Stimulated activated CD8-positive, alpha-beta memory T cell treated with anti-CD3 and anti-CD28 coated beads, Interleukin-7, amount 100 ng/mL, for 1 hour (primary cell): ENCODE measurements at places on chromosomes 1 and 21.

- no peak for DNase-seq
Measured at GRCh38 chr1:185016880-185017279, 28.5 kb upstream of the RNF2 start.

DNA sequence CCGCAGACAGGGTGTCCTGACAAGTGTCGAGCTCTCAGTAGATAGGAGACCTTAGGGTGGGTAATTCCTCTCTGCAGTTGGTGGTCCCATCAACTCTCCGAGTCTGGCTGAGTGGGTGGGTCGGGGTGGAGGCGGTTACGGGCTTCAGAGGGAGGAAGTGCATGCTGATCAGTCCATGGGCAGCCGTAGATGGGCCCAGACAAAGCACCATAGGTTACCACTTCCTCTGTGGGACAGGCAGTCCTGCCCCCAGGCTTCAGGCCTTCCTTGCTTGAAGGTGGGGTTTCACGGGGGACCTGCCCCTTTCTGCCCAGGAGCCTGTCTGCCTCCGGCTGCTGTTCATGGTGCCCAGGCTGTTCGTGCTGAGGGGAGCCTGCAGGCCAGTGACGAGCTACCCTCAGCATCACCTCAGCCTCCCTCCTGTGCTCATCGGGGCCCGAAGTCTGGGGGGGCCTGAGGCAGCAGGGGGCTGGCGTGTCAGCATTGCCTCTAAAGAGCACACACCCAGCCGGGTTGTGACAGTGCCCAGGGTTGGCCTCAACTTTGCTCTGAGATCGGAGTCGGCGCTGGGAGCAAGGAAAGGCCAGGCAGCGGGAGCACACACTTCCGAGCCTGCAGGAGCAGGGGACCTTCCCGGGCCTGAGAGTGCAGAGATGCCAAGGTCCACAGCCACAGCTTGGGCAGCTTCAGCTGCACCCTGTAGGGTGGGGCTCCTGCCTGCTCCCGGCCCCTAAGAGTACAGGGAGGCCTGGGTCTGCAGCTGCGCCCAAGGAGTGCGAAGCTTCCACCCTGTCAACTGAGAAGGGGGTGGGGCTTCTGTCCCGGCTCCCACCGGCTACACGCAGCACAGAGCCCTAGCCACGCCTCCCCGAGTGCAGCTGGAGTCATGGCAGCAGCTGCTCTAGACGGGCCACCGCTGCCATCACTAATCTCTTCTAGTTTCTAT is 225.4 kb upstream of the NRIP1 start:
- DNase-seq = no peak

DNA sequence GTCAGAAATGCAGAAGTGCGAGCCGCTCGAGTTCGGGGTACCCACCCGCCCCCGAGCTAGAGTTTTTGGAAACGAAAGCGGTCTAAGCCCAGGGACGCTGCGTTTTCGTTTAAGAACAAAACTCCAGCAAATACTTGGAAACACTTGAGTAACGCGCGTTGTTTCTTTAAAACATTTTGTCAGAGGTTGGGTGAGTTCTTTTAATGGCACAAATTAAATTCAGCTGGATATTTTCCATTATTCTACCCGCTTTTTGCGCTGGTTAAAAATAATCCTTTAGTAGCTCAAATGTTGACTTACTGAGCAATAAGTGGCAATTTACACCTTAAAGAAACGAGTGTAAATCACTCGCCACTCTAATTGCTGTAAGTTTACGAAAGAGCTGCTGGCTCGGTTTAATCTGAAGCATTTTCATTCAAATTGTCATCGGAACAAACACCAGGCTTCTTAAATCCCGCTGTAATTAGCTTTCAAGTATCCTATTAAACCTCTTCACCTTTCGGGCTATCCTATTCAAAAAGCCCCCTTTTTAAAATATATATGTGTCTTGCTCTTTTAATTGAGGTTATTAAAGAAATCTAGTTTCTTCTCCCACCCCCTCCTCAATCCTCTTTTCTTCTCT is 1.5 kb downstream of the LHX8 start:
- no peak for DNase-seq

- no peak for DNase-seq
Measured at GRCh38 chr1:155207806-155208540, at the start of gene THBS3. THBS3 (minus strand) TSS chr1:155207897; CDS start chr1:155207876, 21 bp downstream.

- no peak for DNase-seq
Measured at GRCh38 chr1:41360074-41360785, 1.0 kb upstream of the FOXO6 start.

GRCh38 chr1:226738421-226738994 is 574 bp downstream of the ITPKB start:
- no peak for DNase-seq

DNA sequence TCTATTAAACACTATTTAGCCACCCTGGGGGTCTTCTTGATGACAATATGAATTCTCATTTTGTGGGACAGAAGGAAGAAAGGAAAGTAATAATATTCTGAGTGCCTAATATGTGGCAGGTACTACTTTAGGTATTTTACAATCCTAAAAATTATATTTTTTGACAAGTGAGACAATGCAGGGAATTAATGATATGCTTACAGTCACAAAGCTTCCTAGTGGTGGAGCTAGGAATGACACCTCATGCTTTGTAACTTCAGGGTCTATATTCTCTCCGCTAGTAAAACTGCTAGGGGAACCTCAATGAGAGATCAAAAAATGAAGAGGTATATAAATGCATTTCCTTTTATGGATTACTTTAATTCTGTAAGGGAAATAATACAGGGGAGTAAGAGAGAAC is 44.3 kb downstream of the TPR start:
- no peak for DNase-seq

- no peak for DNase-seq
Measured at GRCh38 chr1:246750752-246751151, 26.5 kb downstream of the SCCPDH start.

GRCh38 chr1:41830726-41831125 is 88.0 kb downstream of the HIVEP3 start:
- DNase-seq = no peak

DNA sequence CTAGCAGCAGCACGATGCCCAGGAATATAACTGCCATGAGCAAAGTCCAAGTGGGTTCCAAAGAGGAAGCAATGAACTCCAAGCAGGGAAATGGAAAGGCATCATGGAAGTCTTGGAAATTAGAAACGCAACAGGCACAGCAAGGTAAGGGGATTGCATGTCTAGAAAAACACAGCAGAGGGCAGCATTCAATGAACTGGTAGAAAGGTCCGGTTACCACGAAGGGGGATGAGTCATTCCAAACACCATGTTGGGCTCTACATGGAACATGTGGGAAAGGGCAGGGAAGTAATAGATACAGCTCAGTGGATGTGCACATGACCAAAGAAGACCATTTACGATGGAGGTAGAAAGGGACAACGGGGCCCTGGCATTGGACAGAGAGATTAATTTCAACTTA is 36.4 kb downstream of the RXRG start:
- DNase-seq = no peak

DNA sequence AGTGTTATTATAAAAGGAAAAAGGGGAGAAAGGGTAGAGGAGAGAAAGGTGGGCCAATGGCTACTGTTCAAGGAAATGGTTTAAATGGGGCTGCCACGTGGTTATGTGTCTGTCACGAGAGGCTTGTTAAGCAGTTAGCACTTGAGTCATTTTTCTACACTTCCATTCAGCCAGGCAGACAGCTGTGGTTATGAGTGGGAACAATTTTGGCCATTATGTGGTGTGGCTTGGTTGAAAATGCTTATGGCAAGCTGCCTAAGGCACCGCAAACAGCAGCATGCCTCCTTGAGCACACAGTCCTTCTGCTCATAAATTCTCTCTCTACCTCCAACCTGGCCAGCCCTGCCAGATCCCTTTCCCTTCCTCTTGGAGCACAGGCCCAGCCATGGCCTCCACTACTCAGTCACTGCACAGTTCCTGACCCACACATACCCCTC is 3.2 kb upstream of the SRM start:
- DNase-seq = peak; percentile 9

DNA sequence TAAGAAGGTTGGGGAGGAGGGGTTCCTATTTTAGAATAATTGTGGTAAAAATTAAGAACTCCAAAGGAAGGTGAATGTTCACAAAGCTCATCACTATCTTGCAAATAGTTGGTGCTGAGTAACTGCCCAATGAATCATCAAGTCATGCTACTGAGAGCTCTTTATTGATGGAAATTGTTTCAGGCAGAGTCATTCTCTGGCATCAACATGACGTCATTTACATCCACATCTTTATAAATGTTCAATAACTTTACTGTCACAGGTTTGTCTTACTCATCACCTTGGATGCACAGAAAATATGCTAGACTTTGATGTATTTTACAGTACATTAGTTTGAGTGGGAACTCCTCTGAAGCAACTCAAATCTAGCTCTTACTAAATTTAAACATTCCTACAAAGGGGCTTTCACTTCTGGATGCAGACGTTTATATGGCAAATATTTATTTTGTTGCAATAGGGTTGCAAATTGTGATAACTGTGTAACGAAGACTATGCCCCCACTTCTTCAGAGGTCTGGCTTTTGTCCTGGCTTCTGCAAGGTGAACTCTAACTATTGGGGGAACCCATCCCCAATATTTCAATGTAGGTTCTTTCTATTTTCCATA is 273.7 kb upstream of the AJAP1 start:
- no peak for DNase-seq

- DNase-seq = no peak
Measured at GRCh38 chr1:218298398-218298797, 13.3 kb downstream of the RRP15 start.

DNA sequence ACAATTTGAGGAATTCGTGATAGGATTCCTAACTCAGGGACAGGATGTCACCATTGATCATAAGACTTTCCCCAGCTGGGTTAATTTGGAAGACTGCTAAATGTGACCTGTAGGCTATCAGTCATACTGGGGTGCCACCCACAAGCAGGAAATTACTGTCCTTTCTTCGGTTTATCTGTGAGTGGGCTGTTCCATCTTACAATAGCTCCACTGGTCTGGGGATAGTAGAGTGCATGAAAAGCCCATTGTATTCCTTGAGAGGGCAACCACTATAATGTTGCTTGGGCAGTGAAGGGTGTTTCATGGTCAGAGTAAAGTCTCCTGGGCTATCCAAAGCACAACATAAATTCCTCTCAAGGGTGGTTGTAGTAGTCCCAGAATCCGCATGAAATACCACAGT is 1523.0 kb upstream of the B3GALT2 start:
- no peak for DNase-seq

GRCh38 chr1:232553809-232554208 is 76.1 kb downstream of the SIPA1L2 start:
- no peak for DNase-seq

DNA sequence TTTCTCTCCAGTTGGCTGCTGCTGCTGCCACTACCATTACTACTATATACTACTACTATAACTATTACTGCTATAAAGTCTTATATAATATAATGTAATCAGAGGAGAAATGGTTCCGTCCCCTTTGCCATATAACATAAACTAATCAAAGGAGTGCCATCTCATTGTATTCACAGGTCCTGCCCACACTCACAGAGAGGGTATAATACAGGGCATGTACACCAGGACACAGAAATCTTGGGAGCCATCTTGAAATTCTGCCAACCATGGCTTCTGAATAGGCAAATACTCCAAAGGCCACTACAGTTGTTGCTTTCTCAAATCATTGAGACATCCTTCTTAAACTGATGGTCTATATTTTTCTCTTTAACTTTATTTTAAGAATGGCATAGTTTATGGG is 6.9 kb upstream of the ZRANB2 start:
- DNase-seq = no peak

DNA sequence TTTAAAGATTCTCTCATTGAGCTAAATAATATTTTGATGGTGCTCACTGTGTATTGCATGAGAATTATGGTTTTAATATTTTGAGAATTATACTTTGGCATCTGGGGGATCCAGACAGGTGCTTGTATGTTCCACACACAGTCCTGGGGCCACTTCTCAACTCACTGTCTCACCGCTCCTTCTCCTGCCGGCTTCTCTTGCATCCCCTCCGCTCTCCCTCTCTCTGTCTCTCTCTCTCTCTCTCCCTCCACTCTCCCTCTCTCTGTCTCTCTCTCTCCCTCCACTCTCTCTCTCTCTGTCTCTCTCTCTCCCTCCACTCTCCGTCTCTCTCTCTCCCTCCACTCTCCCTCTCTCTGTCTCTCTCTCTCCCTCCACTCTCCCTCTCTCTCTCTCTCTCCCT is 32.2 kb upstream of the ZC3H12A start:
- no peak for DNase-seq

GRCh38 chr21:43850728-43851295 is 14.2 kb upstream of the AGPAT3 start:
- no peak for DNase-seq

DNA sequence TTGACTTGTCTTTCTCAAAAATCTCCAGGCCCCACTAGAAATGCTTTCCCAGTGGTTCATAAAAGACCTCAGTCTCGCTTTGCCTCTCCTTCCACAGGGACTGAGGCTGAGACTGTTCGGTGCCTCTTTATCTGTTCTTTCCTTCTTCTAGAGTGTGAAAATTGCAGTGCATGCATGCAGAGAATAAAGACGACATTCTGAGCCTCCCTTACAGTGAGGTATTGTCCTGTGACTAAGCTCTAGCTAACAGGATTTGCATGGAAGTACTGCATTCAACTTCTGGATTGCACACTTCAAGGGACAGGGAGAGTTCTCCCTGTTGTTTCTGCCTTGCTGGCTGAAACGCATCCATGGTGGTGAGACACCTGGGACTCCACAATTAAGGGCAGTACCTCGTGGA is 69.1 kb downstream of the COLGALT2 start:
- no peak for DNase-seq

DNA sequence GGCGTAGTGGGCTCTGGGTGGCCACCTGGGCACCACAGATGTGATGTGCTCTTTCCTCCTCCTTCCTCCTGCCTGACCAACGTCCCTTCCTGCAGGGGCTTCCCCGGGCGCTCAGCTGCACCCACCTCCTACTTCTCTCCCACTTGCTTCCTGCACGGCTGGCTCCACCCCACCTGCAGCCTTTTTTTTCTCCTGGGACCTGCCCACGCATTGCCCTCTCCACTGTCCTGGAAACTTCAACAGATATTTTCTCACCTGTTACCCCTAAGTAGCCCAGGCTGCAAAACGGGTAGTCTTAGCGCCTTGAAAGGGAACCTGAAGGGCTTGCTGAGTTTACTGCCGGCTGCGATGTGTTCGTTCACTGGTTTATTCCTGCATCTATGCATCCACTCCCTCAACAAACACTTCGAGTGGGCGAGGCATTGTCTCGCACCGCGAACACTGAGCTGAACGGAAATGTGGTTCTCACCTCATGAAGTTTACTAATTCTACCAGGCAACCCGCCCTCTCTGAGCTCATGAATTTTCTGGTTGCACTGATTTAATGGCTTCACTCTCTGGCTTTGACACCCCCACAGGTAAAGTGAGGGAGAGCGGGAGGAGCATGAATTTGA is 23.6 kb downstream of the ZBTB18 start:
- peak; percentile 41 for DNase-seq

- DNase-seq = no peak
Measured at GRCh38 chr1:65163201-65163805, 15.3 kb downstream of the AK4 start.

DNA sequence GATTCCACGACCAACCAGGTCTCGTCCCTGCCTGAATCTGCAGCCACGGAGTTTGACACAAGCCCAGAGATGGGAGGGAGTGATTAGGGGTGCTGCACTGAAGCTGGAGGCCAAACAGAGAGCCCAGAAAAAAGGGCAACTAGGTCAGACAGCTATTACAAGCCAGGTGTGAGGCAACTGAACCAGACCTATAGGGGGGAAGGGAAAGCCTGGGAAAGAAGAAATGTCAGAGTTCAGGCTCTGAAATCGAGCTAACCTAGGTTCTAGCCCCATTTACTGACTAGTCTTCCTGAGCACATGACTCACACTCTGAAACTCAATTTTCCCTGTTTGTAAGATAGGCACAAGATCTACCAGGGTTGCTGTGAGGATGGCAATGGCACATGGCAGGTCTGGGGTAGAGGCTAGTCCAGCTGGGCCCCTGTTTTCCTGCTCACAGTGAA is 1.7 kb downstream of the DHCR24 start:
- no peak for DNase-seq

GRCh38 chr1:200364831-200365230 is 45.0 kb downstream of the ZNF281 start:
- no peak for DNase-seq
